ENCODE measurements at places on chromosomes 11 and 22.

- DNase-seq = no peak
Measured at GRCh38 chr11:76214968-76215548, 8.8 kb upstream of the WNT11 start.

DNA sequence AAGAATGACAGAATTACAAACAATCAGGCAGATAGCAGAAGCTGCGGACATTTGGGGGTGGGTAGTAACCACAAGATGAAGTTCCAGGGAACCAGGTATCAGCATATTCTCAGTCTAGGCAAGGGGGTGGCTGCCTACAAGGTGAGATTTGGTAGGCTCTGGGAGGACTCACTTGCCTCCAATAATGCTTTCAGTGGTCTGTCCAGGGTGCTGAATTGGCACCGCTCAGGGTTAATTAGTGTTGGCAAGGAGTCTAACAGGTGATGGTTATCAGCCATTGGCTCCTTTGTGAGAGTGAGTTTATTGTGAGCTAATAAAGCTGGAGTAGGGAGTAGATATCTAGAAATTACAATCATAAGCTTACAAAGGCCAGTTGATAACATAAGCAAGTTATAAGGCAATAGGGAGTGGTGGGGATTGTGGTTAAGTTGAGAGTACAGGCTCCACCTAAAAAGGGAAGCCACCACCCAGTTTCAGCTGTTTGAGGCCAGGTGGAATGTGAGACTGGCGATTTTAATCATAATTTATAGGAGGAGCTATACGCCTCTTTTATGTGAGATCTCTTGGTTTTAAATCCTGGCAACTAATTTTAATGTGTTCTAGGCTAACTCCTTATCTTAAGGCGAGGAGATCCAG, 320.5 kb downstream of the MIAT start:
- DNase-seq = peak; percentile 35

GRCh38 chr11:66281776-66282467, 3.9 kb downstream of the CNIH2 start:
- DNase-seq = no peak

DNA sequence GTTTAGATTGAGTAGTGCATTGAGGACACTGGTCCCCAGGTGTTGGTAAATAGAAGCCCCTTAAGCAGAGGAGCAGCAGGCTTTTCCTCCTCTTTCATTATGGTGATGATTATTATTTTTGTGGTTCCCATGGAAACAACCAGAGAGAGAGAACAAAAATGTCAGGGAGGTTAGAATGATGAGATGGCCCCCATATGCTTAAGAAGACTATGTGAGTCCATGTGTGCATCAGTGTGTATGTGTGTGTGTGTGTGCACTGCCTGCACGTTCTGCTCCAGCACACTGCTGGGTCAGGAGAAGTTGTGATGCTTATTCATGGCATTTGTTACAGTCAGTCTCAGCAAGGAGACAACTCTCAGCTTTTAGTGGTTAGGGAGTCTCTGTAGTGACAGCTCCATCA, 724.2 kb downstream of the NTM start:
- DNase-seq = peak; percentile 7

- DNase-seq = no peak
Measured at GRCh38 chr11:72162891-72163492, 27.5 kb downstream of the FOLR3 start.

- DNase-seq = no peak
Measured at GRCh38 chr11:122068141-122068540, 47.9 kb downstream of the BLID start.

DNA sequence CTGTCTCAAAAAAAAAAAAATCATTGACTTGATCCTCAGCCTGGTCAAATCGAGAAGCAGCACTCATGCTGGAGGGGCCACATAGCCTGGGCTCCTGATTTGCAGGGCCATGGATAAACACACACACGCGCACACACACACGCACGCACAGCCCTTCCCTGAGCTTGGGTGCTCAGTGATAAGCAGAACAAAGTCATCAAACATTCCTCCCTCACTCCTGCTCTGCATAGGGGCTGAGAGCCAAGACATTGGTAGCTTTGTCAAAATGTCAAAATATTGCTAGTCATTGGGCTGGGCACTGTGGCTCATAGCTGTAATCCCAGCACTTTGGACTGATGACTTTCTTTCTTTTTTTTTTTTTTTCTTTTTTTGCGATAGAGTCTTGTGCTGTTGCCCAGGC, 34.0 kb upstream of the A4GALT start:
- peak; percentile 76 for DNase-seq

GRCh38 chr22:22452996-22453686, 55.4 kb downstream of the ZNF280B start:
- DNase-seq = no peak

DNA sequence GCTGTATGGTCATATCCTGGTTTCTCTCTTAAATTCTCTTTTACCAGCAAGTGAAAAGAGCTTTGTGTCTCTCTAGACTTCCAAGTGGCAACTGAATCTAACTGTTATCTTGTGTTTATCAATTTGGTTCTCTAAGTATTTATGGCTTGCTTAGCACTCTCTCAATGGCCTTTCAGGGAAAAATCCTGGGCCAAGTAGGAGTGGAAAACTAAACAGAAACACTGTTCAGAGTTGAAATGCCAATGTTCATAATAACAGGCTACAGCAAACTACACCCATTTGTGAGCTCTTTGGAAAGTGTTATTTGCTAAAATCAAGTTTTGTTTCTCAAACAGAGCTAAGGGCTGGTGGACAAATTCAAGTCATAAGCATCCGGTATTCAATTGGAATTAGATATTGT, 10.1 kb downstream of the MMP12 start:
- no peak for DNase-seq

DNA sequence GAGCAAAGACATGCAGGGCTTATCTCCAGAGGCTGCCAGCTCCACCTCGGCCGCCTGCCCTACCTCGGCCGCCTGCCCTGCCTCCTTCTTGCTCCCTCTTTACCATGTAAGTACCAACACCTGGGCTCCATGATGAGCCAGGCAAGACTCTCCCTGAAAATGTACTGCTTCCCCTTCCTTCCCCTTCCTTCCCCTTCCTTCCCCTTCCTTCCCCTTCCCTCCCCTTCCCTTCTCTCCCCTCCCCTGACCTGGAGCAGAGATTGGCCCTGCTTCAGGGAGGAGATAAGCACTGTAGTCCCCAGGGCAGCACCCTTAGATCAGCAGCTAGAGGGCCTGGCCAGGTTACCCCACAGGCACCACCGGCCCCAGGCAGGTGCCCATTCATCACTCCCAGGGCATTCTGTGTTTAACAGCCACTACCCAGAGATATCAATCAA, 25.4 kb upstream of the ADORA2A start:
- no peak for DNase-seq

GRCh38 chr11:36023922-36024321, 80.1 kb downstream of the LDLRAD3 start:
- DNase-seq = peak; percentile 58

GRCh38 chr11:102560555-102561011, 30.0 kb upstream of the MMP7 start:
- no peak for DNase-seq

GRCh38 chr11:86811637-86812321, 11.4 kb downstream of the PRSS23 start:
- peak; percentile 59 for DNase-seq

- no peak for DNase-seq
Measured at GRCh38 chr11:112650527-112650926, 310.7 kb upstream of the NCAM1 start.

- no peak for DNase-seq
Measured at GRCh38 chr11:6057452-6057851, 26.9 kb upstream of the OR56A1 start.

DNA sequence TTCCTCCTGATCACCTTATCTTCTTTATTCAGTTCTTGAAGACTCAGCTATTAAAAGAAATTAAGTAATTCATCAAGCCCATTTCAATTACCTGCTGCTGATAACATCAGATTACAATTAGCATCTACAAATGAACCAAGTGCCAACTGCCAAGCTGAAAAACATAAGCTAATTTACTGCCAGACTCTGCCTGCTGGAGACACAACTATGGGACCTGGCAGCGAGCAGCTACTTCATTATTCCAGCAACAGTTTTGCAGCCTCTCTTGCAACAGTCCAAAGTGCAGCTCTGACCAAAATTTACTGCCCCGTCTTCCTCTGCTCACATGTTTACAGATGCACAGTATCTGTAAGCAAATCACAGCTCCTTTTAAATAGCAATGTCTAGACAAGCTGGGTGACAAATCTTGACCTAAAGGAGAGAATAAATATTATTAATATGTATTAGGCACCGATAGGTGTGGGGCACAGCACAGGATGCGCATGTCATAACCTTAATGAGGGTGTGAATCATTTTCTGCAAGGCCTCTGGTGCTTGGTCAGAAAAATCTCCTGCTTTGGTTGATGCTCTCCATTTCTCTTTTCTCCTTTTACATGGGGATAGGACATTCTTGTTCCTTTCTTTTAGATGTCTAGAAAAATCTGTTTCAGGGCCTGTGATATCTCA, 232.2 kb upstream of the PITPNB start:
- DNase-seq = no peak

- no peak for DNase-seq
Measured at GRCh38 chr11:113082341-113082955, 121.2 kb downstream of the NCAM1 start.

DNA sequence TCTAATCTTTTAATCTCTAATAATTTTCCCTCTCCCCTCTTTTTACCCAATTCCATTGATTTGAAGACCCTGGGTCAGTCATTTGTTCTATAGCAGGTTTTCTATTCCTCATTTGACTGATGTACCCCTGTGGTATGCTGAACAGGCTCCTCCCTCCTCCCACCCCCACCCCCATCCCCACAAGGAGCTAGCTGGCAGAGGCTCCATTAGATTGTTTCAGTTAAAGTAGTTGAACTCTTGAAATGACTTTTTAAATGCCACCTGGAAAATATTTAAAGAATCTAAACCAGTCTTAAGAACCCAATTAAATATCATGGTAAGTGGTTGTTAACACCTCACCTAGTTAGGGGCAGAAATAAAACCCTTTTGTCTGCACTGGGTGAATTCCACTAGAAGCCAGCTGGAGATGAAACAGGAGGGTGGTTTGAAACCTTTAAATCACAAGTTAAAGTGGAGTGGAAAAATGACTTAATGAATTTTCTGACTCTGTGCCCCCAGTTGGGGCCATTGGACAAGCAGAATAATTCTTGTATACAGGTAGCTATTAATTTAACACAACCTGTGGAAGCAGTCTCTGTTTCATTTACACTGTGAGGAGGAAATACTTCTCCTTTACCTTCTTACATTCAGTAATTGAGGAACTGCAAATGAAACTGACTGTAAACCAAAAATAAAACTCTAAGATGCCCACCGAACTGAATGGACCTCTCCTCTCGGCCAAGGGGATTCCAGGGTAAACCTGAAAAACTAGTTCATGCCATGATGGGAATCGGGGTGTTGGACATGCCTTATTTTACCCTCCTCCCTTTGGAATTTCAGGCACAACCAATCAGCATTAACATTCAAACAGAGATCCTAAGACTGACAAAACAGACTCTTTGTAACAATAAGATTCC, 30.7 kb downstream of the PRR5L start:
- DNase-seq = no peak

DNA sequence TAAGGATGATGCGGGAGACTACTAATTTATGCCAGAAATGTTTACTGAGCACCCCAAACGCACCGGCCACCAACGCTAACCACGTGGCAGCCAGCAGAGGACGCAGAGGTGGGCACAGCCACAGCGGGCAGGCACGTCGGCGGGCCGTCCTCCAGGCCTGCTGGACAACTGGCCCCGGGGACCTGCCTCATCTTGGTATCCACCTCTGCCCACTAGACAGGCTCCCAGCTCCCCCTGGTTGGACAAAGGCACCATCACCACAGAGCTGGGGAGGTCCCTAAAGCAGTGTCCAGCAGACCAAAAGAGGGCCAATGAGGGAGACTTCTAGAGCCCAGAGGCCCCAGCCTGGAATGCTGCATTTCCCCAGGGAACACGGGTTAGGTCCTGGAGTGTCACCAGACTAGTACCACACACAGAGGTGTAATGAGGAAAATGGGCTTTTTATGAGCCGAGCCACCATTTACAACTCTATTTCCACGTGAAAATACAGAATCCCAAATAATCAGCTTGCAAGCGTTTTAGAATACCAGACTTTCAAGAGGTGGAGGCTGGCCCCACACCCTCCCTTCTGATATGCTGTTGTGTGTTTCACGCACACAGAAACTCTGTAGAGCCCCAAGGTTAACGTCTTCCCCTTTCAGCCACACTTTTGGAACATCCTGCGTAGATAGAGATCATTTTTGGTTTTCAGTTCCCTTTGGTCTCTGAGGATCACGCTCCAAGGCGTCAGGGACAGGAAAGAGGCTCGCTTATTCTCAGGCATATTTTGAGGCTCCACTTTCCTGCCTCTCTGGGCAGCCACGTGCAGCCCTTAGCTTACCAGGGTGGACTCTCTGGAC, 23.7 kb upstream of the BID start:
- DNase-seq = no peak

DNA sequence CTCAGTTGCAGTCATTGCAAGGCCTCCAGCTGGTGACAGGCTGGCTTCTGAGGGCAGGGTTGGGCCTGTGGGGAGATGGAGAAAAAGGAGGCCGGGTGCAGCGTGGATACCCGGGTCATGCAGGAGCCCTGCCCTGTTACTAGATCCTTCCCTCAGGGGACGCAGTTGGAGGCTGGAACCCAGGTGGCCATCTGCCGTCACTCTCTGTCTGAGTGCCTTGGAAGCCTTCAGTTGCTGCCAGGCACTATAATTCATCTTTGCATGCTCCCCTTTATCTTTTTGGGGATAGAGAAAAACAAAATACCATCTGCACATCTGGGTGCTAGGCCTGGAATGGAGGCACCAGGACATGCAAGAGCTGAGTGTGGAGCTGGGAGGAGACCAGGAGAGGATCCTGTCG, 82.7 kb downstream of the TP53I11 start:
- no peak for DNase-seq

- no peak for DNase-seq
Measured at GRCh38 chr11:75925785-75926164, 110.8 kb downstream of the UVRAG start.

DNA sequence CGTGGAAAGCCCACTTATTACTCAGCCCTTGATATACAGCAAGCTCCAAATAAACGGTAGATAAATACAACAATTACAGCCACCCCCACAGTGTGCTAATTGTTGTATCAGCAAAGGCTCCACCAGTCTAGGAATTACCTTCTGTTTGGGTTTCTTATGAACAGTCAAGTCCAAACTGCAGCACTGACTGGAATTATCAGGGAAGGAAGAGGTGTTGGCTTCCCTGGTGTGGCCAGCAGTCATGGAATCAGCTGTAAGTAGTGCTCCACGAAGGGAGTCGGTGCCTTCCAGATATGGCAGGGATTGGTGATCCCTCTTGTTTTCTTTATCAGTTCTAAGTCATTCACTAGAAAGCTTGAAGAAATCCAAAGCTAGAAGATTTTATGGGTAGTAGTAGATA, 209.1 kb downstream of the SNX19 start:
- DNase-seq = no peak

- DNase-seq = peak; percentile 24
Measured at GRCh38 chr22:44437216-44438055, 60.6 kb downstream of the RTL6 start.

DNA sequence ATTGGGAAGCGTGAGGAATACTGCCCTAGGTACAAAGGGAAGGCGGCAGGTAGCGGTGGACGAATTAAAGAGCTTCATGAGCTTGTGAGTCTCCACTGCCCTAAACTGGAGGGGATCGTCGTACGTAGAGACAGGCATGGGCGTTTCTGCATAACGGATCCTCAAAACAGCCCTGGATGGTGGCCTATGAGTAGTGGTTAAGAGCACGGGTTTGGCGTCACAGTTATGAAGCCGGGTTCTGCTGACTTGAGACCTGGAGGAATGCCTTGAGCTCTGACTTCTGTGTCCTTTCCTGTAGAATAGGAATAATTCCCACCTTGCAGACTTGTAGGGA, 335 bp downstream of the TMEM138 start:
- peak; percentile 55 for DNase-seq

GRCh38 chr11:100515087-100515486, 172.0 kb upstream of the ARHGAP42 start:
- DNase-seq = peak; percentile 6

GRCh38 chr11:76768088-76768908, 14.9 kb upstream of the TSKU start:
- DNase-seq = no peak

All from cardiac muscle cell (in vitro differentiated cells and primary cell).